Cardiac septum (tissue), 1 donor: ENCODE measurements at places on chromosomes 5 and 9. TPM values are rescaled to one million over a fixed set of nuclear protein-coding genes. Genes with fewer than 3 reads are reported as not detected.

- DNase-seq, result no peak
These were observed 6.3 kb downstream of the MEF2C start for GRCh38 chr5:88876714-88877113.

Gene CD72
- 0.59 TPM for total RNA-seq

DNA sequence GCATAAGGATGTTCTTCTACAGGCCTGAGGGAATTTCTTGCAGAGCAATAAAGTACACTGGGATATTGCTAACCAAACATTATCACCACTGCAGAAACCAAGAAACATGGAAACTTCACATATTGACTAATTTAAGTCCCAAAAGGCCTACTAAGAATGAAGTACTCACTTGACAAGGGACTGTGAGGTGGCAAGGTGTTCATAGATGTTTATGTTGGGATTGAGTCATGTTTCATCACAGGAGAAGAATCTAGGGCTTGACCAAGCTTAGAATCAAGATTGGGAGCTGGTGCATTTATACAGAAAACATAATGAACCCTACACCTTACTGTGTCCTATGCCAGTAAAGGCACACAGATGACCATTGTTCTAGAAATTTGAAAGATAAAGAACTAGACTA lies 56.7 kb upstream of the GAS1 start:
- no peak for DNase-seq

- no peak for DNase-seq
These were observed 52.7 kb downstream of the RNF145 start for GRCh38 chr5:159156426-159157238.

Gene TCF7
- total RNA-seq, result 2.2 TPM

- DNase-seq, result no peak
These were observed 53.0 kb upstream of the RFX3 start for GRCh38 chr9:3578786-3579185.

DNA sequence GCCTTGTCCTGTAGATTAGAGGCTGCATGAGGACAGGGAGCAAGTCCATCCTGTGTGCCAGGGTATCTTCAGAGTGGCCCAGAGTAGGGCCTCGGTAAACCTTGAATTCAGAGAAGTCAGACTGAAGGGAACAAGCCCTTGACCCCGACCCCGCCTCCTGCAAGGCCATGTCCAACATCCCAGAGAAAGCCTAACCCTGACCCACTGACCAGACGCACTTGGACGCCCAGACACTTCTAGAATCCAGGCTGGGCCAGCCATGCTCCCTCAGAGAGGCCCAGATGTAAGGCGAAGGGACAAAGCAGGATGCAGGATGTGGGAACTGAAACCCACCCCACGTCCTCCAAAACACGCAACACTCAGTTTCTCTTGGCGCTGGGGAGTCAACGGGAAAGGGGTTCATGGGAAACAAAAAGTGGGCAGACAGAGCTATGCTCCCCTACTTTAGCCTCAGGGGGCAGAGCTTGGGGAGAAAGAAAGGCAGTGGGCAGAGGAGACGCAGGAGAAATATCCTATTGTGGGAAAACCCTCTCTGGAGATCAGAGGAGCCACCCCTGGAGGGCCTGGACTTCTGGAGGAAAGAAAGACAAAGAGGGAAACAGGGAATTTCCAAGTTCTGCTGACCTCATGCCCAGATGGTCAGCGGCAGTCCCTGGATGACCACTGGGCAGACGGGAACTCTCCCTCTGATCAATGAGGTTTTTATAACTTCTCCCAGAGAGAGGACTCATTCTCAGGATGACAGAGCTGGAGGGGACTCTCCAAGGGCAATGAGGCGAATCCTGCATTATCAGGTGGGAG lies 13.0 kb downstream of the TNIP1 start:
- no peak for DNase-seq
